ENCODE measurements at places on chromosomes 1 and 21.

- DNase-seq: no peak
These were observed 261.5 kb downstream of the SMYD3 start for GRCh38 chr1:246245541-246245940.

DNA sequence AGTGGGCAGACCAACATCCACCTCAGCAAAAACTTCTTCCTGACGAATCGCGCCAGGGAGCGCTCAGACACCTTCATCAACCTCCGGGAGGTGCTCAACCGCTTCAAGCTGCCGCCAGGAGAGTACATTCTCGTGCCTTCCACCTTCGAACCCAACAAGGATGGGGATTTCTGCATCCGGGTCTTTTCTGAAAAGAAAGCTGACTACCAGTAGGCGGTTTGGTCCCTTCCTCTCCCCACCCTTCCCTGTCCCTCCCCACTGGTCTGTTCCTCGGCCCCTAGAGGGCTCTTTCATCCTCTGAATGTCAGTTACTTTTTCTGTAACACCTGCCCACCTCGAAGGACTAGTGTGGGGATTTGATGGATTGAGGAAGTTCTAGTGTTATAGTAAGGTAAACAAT is 46.9 kb downstream of the CAPN2 start:
- DNase-seq: no peak

GRCh38 chr1:201447903-201448871 is 20.8 kb downstream of the PHLDA3 start:
- peak; percentile 66 for DNase-seq

GRCh38 chr1:20587661-20588053 is 1.2 kb upstream of the CDA start:
- peak; percentile 12 for DNase-seq

- no peak for DNase-seq
These were observed 52.1 kb downstream of the MIGA1 start for GRCh38 chr1:77831566-77831965.

Measured in NB4 (cell line).